ENCODE measurements at places on chromosomes 5 and 9.

DNA sequence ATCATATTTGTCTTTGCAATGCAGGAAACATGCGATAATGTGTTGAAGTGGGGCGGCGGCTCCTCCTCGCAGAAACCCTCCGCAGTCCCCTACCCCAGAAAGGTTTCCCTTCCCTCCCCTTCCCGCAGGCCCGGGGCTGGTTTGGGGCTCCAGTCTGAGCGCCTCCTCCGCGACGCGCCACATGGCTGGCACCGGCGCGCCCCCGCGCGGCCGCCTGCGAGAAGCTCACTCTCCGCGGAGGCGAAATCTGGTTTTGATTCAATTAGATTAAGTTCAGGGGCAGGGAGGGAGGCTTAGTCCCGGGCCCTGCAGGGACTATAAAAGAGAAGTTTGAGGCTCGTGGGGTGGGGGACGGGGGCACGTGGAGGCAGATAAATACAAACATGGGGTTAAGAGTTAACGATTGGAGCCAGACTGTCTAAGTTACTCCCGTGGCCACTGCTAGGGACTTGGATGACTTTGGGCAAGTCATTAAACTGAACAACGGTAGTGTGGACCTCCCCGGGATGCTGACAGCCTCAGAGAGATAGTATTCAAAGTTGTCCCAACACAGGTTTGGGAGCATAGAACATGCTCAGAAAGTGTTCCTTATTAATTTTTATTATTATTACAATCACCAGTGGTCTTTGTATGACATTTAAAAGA is 69.4 kb downstream of the MSX2 start:
- peak; percentile 45 for DNase-seq

- DNase-seq: no peak
Observed at GRCh38 chr9:84738353-84738752, 68.8 kb downstream of the NTRK2 start.

DNA sequence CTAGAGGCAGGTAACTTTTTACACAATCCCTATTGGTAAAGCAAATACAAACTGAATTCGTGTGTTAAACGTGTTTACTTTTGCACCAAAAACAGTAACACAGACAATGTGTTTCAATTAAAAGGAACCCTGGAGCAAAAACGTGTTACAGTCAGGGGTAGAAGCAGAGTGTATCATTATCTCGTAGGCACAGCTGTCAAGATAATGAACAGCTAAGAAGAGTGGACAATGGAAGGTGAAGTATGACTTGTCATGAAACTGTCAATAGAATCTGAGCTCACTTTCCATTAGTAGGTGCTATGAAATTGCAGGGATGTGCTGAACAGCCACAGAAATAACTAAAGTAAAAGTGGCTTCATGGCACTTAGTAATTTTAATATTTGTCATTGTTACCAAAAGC is 1229.8 kb upstream of the WWC1 start:
- DNase-seq: no peak

- no peak for DNase-seq
Observed at GRCh38 chr5:76305269-76305668, 97.8 kb upstream of the IQGAP2 start.

- DNase-seq: no peak
Observed at GRCh38 chr5:94524841-94525697, 93.3 kb downstream of the KIAA0825 start.

GRCh38 chr5:45454114-45454513 is 242.1 kb downstream of the HCN1 start:
- no peak for DNase-seq

DNA sequence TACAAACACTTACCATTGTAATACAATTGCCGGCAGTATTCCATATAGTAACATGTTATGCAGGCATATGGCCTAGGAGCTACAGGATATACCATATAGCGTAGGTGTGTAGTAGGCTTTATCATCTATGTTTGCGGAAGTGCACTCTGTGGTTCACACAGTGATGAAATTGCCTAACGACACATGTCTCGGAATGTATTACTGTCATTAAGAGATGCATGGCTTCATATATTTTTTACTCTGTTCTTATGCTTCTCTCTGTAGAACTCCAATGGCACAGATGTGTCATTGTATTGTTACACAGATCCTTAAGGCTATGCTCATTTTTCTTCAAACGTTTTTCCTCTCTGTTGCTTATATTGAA is 19.2 kb upstream of the ANKRD18A start:
- DNase-seq: no peak
